ENCODE measurements at places on chromosomes 12 and 14.
A peak's percentile ranks its signal among the peaks of the same experiment; 100 is the strongest.

DNA sequence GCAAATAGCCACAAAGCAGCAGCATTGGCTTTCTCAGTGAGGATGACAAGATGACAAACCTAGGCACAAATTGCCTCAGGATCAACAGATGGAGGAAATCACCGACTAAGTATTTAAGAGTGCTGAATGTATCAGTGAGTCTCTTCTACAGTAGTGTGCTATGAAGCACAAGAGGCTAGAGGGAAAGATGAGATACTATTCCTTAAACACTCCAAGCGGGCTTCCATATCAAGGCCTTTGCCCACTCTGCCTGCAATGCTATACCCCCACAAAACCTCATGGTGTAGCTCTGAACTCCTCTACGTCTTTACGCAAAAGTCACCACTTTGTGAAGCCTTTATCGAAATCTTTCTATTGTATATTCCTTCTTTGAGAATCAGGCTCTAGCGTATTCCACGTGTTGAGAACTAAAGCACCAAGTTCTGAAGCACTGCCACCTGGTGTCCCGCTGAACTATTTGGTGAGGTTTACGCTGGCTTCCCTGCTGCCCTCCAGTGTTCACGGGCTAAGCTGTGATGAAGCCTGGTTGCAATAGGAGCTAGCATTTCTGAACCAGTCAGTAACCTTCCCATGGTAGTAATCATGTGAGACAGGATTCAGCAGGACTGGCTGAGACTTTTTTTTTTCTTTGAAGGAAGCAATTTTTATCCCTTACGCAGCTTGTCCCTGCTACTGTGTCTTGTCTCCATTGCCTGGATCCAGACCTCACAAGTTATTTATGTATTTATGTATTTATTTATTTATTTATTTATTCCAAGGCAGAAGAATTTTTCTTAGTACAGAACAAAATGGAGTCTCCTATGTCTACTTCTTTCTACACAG, 426.5 kb upstream of the OR4E1 start:
- DNase-seq = peak; percentile 26

DNA sequence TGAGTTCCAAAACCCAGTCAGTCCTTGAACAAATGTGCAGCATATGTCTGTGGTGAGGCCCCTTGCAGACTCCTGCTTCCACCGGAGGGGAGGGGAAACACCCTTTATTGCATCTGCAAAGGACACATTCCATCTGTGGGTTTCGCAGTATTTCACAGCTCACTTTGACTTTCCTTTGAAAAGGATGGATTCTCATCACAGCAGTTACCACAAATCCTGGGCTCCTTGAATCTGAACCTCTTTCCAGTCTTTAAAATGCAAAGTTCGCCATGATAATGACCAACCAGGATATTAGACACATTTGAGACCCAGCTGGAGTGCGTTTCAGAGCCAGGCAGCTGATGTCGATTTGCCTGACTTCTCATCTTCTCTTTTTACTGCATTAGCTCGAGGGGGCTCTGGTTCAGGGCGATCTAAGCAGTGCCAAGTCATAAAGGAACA, 242.4 kb downstream of the SLC15A4 start:
- no peak for DNase-seq

GRCh38 chr12:123614531-123614930, 12.6 kb downstream of the DDX55 start:
- DNase-seq = no peak

GRCh38 chr12:12025799-12026386, 44.8 kb upstream of the BCL2L14 start:
- DNase-seq = no peak

DNA sequence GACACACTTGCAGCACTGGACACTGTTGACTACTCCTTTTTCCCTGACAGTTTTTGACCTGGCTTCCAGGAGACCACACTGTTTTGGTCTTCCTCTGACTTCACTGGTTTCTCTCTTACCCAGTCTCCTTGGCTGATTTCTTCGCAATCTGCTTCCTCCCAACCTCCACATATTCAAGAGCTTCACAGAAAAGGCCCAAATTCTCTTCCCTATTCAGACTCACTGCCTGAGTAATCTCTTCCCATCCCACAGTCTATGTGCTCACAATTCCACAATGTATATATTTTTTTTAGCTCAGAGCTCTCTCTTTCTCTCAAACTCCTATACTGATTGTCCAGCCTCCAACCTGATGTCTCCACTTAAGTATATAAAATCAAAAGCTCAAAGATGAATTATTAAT, 115.4 kb downstream of the SINHCAF start:
- DNase-seq = no peak

DNA sequence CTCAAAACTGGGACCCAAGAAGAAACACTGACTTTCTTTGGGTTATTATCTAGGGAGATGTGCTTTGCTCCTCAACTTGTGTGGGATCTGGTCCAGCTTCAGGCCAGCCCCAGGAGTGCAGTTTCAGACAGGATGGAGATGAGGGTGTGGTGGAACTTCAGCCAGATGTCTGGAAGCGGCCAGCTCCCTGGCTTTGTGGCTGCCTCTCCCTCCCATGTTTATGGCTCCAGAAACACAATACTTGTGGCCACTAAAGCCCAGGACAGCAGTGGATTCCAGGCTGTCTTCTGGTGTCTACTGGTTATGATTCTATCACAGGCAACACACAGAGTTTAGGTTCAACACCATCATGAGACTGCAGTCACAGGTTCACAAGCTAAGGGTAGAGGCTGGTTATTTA, 44.2 kb upstream of the EMP1 start:
- no peak for DNase-seq

DNA sequence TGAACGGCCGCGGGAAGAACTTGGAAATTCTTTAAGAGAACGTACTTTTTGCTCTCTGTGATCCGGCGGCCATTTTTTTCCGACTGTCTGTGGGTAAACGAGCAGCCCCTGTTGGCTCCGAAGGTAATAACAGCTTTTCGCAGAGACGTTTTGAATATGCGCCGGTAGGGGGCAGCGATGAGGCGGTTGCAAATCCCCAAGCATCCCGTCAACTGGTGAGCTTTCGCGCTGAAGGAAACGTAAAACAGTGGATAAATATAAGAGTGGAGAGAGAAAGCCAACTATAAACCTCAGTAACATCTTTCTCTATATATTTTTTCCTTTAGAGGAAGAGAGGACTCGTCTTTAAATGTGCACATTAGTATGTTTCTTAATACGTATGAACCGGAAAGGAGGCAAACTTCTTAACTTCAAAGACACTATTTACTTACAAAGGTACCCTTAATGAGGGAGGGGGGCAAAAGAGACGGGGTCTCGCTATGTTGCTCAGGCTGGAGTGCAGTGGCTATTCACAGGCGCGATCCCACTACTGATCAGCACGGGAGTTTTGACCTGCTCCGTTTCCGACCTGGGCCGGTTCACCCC, 9.6 kb upstream of the NEMF start:
- peak; percentile 78 for DNase-seq

- DNase-seq = no peak
These were observed 23.5 kb upstream of the CFAP54 start for GRCh38 chr12:96465896-96466295.

GRCh38 chr12:111084158-111084557, 163.8 kb upstream of the MYL2 start:
- DNase-seq = no peak

GRCh38 chr14:64614166-64614565, 64.4 kb downstream of the PPP1R36 start:
- DNase-seq = no peak

DNA sequence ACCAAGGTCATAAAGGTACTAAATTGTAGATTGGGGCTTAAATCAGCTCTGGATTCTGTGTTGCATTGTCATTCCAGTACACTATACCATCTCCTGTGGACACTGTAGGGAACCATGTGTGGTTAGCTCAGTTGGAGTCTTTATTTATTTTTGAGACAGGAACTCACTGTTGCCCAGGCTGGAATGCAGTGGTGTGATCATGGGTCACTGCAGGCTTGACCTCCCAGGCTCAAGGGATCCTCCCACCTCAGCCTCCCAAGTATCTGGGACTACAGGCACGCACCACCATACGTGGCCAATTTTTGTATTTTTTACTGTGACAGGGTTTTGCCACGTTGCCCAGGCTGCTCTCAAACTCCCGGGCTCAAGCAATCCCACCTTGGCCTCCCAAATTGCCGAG, 6.7 kb downstream of the PAPOLA start:
- no peak for DNase-seq

- no peak for DNase-seq
These were observed 1.3 kb downstream of the ST8SIA1 start for GRCh38 chr12:22333186-22333712.

- no peak for DNase-seq
These were observed 120.0 kb upstream of the MDM1 start for GRCh38 chr12:68452078-68452715.

DNA sequence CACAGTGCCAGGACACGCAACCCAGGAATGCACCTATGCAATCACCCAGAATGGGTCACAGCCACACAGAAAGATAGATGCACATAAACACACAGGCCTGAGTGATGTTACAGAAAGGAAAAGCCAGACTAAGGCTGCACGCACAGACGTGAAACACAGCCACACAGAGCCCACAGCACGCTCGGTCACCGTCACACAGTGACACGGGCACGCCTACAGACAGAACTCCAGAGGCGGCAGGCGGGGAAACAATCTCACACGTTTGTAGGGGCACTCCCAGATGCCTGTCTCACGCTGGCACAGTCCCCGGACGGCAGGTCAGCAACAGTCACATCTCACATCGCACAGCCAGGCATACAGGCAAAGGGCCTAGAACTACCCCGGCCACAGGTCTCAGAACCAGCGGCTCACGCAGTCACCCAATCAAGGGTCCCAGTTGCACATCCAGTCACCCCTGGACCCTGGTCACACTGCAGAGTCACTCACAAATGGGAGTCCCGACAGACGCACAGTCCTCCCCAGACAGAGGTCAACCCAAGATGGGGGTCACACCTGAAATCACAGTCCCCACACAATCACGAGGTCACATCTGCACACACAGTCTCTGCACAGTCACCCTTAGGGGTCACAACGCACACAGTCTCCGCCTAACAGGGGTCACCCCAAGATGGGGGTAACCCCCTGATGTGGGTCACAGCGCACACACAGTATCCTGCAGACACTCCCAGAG, 790 bp downstream of the SSH1 start:
- DNase-seq = peak; percentile 41

DNA sequence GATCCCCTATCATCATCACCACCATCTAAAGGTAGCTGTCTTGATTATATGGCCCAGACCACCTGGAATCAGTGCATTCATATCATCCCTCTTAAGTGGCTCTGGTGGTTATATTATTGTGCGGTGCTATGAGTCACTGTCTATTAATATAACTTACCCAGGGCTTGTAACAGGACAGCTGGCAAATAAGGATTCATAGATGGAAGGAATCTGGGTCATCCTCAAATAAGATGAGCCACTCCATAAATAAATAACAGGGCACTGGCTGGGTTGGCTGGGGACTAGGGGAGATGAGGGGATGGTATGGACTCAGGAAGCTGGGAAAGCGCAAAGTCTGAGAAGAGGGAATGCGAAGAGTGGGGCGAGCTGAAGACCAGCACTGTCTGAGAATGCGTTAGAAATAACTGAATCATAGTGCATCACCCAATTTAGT, 216.1 kb downstream of the NUAK1 start:
- DNase-seq = no peak

DNA sequence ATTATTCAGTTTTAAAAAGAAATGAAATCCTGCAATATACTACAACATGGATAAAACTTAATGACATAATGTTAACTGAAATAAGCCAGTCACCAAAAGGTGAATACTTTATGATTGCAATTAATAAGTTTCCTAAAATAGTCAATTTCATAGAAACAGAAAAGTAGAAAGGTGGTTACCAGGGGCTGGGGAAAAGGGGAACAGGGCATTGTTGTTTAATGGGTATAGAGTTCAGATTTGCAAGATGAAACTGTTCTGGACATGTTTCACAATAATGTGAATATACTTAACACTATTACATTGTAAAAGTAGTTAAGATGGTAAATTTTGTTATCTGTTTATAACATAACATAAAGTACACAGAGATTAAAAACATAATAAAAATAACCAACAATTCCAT, 550.9 kb downstream of the CCER1 start:
- DNase-seq = no peak

DNA sequence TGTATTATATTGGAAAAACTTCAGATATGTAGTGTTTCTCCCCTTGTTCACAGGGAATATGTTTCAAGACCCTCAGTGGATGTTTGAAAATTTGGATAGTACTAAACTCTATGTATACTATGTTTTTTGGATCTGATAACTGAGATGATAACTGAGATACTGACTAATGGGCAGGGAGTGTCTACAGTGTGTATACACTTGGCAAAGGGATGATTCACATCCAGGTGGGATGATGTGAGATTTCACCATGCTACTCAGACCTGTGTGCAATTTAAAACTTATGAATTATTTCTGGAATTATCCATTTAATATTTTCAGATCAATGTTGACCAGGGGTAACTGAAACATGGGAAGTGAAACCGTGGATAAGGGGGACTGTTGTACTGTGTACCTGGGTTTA, 13.8 kb downstream of the RAD51B start:
- DNase-seq = no peak

DNA sequence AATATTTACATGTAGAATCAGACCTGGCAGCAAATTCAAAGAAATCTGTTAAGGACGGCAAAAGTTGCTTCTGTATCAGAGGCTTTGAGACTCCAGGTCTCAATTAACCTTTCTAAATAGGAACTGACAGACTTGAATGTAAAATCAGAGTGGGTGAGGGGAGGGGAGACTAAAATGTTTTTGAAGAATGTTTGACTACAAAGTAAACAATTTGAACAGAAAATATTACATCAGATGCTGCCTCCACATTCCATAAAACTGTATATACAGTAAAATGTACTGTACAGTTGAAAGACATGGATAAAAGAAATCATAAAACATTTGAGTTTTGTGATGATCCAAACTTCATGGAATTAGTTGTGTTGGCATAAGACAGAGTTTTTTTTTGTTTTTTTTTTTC, 49.5 kb upstream of the POC1B start:
- no peak for DNase-seq

GRCh38 chr12:92143686-92144630, 1.7 kb downstream of the BTG1 start:
- DNase-seq = peak; percentile 60

GRCh38 chr14:24710403-24711112, 76.6 kb upstream of the GZMB start:
- DNase-seq = peak; percentile 43

GRCh38 chr12:124560146-124560890, 7.1 kb downstream of the NCOR2 start:
- DNase-seq = no peak

- no peak for DNase-seq
These were observed 266.3 kb upstream of the DIO2 start for GRCh38 chr14:80477388-80478160.

Measured in stimulated activated naive B cell treated with anti-CD40 and anti-IgM and Interleukin-4, amounts not matched to agents 10 μg/mL and 1 μg/mL and 100 μg/mL, for 72 hours (primary cell).